M059J (cell line): ENCODE measurements at places on chromosomes 2 and 18.

DNA sequence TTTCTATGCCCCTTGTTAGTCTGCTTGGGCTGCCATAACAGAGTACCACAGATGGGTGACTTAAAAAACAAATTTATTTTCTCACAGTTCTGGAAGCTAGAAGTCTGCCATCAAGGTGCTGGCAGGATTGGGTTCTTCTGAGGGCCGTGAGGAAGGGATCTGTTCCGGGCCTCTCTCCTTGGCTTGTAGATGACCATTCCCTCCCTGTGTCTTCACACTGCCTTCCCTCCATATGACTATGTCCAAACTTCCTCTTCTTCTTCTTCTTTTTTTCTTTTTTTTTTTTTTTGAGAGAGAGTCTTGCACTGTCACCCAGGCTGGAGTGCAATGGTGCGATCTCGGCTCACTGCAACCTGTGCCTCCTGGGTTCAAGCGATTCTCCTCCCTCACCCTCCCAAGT is 13.1 kb upstream of the CCNYL1 start:
- no peak for DNase-seq

DNA sequence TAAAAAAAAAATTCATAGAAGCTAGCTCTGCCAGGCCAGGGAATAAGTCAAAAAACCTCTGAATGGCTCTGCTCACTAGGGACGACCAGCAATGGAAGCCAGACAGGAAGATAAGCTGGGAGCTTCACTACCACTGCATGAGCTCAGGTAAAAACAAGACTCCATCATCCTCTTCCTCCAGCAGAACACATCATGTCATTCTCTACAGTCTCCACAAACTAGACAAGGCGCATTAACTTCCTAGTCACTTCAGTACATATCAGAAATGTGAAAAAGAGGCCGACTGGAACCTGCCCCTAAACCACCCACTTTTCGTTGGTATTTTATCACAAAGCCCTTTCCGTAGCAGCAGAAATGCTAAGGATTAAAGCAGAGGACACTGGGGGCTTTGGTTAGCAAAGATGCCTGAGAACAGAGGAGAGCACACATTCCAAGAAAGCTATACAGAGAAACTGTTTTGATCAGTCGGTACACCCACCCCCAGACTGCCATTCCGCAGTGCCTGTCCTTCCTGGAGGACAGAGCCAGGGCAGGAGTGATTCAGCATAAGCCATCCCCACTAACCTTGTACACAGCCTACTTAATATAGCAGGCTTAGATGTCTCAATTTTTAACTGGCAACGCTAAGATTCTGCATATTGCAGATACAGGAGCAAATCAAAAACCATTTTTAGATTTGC is 53.4 kb downstream of the AAK1 start:
- no peak for DNase-seq

DNA sequence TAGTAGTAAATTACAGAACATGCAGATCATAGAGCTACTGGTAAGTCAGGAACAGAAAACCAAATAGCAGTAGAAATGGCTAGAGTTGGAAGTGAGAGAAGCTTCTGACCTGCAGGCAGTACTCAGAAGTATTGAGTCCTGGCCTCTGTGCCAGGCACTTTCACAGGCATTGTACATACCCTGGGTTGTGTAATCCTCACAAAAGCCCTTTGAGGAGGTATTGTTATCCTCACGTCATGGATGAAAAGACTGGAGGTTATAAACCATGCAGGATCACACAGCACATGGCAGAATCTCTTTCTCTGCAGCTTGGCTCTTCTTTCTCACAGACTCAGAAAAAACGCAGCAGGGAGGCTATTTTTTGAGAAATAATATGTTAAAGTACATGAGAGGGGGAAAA is 789.3 kb upstream of the FAM98A start:
- DNase-seq = no peak

GRCh38 chr2:188596054-188596453 is 304.4 kb downstream of the GULP1 start:
- no peak for DNase-seq

- DNase-seq = peak; percentile 53
Observed at GRCh38 chr2:159086342-159086741, 117.9 kb downstream of the TANC1 start.

DNA sequence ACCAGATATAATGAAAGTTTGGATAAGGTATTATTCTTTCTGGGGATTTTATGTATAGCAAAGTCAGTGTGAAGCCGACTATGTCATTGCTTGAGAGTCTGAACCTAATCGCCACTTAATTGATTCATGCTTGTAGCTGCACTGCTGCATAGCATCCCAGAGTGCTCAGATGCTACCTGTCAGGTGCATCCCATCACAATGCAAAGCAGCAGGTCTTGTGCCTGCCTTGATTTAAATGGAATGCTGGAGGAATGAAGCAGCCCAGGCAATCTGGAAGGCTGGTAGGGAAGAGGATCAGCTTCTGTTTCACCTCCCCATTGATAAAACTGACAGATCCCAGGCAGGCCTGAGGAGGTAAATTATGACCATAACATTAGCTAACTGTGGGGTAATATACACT is 40.4 kb upstream of the ATIC start:
- DNase-seq = no peak

GRCh38 chr2:172038604-172039003 is 38.9 kb downstream of the METAP1D start:
- DNase-seq = peak; percentile 97

GRCh38 chr2:74843899-74844298 is 10.0 kb downstream of the HK2 start:
- DNase-seq = peak; percentile 94

DNA sequence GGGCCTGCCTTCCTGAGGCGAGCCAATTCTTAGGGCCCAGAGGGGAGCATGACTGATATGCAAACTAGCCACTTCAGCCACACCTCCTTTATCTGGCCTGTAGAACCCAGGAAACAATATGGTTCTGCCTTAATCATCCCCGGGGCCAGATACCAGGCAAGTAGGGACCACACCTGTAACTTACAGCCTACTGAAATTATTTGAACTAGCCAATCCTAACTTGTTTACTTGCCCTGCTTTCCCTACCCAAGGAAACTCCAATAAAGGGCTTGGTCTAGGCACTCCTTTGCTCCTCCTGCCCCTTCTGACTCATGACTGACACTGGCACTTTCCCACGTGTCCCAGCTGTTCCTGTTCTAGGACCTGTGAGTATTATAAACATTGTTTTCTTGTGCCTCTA is 57.6 kb downstream of the MYOM1 start:
- DNase-seq = peak; percentile 35

GRCh38 chr18:48795696-48796095 is 155.1 kb downstream of the SMAD7 start:
- DNase-seq = no peak

DNA sequence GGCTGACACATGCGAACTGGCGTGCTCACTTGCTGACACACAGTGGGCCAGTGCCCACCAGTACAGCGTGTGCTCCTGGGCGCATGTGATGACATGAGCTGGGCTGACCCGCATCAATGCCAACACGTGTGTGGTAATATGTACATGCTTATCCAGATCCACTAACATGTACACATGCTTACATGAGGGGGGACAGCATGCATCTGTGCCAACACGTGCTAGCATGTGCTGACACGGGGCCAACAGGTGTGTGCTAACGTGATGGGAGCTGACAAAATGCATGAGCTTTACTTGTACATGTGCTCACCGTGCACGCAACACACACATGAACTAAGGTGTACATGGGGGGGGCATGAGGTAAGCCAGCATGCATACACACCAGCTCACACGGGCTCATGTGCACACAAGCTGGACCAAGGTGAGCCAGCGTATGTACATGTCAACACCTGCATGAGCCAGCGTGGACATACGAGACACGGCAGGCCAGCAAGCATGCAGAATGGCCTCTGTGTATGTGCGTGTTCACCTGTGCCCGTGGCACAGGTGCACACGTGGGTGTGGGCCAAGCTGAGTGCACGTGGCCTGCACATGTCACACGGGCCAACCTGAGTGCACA is 28.5 kb downstream of the GPC1 start:
- no peak for DNase-seq

DNA sequence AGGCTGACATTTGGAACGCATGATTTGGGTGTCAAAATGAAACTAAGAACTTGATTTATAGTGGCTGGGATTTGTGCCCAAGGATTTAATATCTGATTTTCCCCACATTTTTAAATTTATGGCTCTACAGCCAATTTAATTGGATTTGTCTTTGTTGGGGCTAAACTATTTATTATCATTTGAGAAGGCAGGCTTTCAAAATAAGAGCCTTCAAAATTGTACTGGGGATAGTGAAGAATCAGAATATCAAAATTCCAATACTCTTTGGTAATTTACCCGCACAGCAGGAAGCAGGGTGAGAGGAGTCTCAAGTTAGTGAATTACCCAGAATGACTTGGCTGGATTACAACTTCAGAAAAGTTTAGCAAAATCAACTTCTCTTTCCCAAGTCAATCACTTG is 278.1 kb downstream of the LRATD1 start:
- DNase-seq = no peak

- no peak for DNase-seq
Observed at GRCh38 chr18:74328206-74328605, 12.6 kb downstream of the C18orf63 start.

DNA sequence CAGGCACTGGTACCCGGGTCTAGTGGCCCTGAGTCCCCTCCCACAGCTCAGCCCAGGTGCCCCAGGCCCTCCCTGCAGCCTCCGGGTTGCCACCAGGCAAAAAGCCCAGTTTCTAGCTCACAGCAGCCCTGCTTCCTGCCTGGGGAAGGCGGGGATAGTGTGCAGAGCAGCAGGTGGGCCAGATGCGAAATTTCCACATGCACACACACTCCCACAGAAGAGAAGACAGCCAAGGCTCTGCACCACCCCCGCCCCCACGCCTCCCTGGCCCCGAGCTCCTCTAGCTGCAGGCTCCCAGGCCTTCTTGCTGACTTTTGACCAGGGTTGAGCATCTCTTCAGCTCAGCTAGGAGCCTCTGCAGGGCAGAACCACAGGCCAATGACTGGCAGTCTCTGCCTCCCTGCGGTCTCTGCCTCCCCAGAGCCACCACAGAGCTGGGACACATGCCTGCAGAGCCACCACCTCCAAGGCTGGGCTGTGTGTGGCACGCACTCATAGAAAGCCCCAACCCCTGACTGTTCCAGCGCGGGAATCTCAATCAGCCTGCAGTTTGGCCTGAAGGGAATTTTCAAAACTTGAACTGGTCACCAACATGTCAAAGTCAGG is 7.2 kb downstream of the SLC66A2 start:
- no peak for DNase-seq

- peak; percentile 4 for DNase-seq
Observed at GRCh38 chr2:30569946-30570345, 122.9 kb downstream of the LCLAT1 start.

DNA sequence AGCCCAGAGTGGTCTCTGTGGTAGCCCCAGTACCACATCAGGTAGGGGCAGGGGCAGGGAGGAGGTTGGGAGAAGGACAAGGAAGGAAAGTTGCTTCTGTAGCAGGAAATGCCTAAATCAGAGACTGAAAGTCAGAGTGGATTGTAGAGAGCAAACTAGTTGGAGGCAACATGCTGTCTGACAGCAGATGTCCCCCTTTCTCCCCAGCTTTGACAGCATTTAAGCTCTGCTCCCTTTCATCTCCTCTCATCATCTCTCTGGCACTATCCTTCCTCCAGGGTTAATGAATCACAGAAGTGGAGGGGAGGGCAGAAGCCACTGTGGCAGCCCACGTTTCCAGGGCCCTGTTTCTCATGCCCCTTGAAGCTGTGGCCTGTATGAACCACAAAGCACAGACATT is 50.4 kb downstream of the BOD1L2 start:
- no peak for DNase-seq

DNA sequence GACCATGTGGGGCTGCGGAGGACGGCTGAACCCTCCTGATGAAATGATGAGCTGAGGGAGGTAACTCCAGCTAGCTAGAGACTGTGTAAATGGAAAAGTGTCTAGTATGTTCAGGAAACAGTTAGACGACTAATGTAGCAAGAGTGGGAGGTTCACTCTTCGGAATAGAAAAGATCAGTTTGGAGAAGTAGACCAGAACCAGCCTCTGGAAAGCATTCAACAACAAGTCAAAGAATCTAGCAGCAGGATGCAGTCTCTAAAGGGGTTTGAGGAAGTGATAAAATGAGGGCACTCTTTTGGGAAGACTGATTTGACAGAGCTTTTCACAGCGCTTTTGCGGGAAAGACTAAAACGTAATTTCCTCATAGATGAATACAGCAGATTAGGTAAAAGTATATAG is 79.6 kb downstream of the GAREM1 start:
- DNase-seq = no peak

DNA sequence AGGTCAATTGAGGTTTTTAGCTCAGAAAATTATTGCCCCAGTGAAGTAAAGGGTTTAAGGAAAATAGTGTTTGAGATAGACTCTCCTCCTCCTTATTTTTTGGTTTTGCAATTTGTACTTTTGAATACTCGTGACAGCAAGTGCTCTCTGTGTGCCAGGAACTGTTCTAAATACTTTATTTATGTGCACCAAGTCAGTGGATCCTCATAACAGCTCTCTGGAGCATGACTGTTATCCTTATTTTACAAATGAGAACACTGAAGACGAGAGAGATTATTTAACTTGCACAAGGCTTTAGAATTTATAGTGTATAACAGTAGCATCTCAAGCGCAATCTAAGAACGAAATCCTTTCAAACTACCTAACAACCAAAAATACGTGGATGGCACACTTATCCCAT is 24.7 kb downstream of the BABAM2 start:
- DNase-seq = no peak

- DNase-seq = no peak
Observed at GRCh38 chr2:38409156-38410102, 32.4 kb upstream of the ATL2 start.

GRCh38 chr2:203650860-203651613 is 55.4 kb upstream of the CD28 start:
- DNase-seq = peak; percentile 63

- no peak for DNase-seq
Observed at GRCh38 chr2:120261387-120262006, 8.8 kb downstream of the RALB start.

GRCh38 chr18:8224576-8224975 is 384.7 kb upstream of the RAB12 start:
- DNase-seq = peak; percentile 48

GRCh38 chr2:129606496-129607270 is 372.8 kb upstream of the RAB6C start:
- DNase-seq = no peak

GRCh38 chr2:211881449-211881848 is 657.2 kb downstream of the ERBB4 start:
- DNase-seq = no peak

DNA sequence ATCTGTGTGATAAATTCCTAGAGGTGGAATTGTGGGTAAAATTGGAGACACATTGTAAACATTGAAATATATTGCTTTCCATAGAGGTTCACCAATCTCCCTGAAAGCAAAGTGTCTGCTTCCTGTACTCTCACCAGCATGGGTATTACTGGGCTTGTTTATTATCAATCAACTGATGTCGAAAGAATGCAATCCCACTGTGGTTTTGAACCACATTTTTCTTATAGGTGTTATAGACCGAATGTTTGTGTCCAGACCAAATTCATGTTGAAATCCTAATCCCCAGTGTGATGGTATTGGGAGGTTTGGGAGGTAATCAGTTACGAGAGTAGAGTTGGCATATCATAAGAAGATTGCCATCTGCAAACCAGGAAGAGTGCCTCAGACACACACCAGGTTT is 1212.4 kb downstream of the LRP1B start:
- DNase-seq = no peak

- peak; percentile 90 for DNase-seq
Observed at GRCh38 chr18:35513181-35513936, 15.6 kb upstream of the INO80C start.
